T follicular helper cell (primary cell): ENCODE measurements at places on chromosomes 5 and 9.

- DNase-seq: no peak
These were observed 232.0 kb downstream of the IRX1 start for GRCh38 chr5:3827624-3828023.

- DNase-seq: no peak
These were observed 47.2 kb upstream of the FCHO2 start for GRCh38 chr5:72908664-72909063.

DNA sequence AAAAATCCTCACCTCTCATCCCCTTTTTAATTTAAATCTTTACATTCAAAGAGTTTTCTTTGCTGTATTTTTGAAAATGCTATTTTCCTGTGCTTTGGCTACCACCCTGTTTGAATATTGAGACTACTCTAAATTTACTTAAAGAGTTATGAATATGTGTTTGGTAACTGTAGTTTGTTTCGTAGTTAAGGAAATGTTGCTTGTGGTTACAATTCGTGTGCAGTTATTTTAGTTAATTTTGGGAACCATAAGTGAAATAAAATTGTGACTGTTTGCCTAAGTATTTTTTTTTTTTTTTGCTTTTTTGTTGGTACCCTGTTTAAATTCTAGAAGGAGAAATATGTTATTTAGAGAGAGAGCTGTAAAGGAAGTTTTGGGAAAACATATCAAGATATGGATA lies 78.7 kb downstream of the XRCC4 start:
- DNase-seq: no peak

- DNase-seq: no peak
These were observed 244.4 kb downstream of the MAST4 start for GRCh38 chr5:66840511-66841013.

DNA sequence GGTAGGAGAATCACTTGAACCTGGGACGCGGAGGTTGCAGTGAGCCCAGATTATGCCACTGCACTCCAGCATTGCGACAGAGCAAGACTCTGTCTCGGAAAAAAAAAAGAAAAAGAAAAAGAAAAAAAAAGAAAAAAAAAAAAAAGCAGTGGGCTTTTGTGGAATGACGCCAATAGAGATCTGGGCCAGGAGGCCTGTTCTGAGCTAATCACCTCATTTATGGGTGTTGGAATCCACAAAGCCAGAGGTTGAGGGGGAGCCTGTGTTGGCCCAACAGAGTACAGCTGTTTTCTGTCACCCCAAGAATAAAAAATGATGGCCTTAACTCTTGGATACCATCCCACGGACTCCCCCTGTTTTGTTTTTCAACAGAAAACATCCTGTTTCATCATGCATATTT lies 18.5 kb downstream of the OSTF1 start:
- DNase-seq: no peak

DNA sequence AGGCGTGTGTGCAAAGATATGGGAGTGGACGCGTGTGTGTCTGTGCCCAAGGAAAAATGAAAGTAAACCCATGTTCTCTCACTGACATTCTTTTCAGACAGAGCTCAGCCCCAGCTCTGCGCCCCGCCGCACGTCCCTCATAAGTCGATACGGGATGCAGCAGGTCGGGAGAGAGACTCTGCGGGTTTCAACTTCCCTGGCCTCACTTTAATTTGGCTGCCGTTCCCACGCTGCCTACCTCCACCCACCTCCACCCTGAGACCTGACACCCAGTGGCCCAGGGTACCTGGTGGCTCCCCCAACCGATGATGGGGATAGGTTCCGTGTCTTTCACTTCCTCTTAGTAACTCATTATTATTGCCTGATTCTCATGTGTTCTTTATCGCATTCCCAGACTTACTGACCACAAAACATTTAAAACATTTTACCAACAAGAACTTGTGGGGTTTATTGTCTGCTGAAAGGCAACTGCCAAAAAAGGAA lies 19.4 kb downstream of the LHX2 start:
- DNase-seq: no peak

- no peak for DNase-seq
These were observed 35.8 kb downstream of the DCAF10 start for GRCh38 chr9:37836386-37836785.

- peak; percentile 15 for DNase-seq
These were observed 27.8 kb downstream of the PRLR start for GRCh38 chr5:35202319-35203111.

DNA sequence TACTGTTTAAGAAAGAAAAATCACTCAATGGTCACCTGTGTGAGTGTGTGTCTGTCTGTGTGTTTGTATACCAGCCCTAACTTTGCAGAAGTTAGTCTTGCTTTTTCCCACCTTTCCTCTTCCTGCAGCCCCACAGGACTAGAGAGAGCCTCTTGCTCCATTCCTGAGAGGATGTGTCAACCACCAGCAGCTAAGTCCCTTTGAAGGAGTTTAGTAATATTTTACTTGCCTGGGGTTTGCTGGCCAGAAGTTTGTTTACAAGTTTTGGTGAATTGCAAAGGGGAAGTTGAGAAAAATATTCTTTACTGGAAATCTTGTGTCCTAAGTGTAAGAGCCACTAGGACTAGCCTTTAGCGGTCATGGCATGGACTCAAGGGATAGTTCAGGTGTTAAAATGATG lies 316.2 kb downstream of the BRINP1 start:
- no peak for DNase-seq

DNA sequence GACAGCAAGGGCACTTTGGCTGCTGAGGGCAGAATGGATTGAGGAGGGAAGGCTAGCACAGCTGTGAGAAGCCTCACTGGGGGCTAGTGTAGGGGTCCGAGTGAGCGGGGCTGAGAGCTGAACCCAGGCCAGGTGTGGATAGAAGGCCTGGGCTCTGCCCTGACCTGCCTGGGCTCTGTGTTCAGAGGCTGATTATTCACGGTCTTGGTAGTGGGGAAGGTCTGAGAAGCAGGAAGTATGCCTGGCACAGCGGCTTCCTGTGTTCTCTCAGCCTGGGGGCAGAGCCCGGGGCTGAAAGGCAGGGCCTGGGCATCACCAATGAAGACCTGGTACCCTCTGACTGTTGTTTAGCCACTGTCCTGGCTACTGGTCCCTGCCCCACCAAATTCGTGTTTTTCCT lies 136.4 kb upstream of the TBC1D2 start:
- DNase-seq: no peak

DNA sequence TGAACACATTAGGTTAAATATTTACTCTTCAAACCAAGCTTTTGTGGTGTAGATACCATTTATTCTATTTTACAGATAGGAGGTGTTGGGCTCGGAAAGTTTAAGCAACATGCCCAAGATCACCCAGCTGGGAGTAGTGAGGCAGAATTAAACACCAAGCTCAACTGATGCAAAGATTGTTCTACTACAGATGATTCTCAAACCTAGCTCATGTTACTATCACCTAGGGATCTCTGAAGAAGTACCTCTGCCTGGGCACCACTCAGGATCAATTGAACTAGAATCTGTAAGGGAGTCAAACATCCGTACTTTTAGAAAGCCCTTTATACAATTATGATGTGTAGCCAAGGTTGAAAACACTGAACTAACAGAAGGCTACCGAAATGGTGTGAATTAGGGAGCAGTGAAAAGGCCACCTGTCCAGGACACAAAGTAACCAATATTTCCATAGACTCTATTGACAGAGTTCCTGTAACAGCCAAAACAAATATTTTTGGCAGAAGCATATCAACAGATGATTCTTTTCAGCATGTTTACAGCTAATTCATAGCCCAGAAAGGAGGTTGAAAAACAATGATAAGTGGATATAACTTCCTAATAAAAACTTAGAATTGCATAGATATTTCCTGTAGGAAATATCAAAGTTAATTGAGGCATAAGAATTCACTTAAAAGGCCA lies 158.5 kb upstream of the PTGER4 start:
- DNase-seq: no peak
